Activated CD8-positive, alpha-beta memory T cell treated with anti-CD3 and anti-CD28 coated beads for 36 hours (primary cell): ENCODE measurements at places on chromosomes 12 and 14. TPM values are rescaled to one million over a fixed set of nuclear protein-coding genes. Genes with fewer than 3 reads are reported as not detected.

TROAP gene
- total RNA-seq, result 42.7 TPM

NFE2 gene
- not detected for total RNA-seq

PLEKHG7 gene
- not detected for total RNA-seq

PHETA1 gene
- total RNA-seq, result 4.2 TPM

TAS2R31 gene
- 1.2 TPM for total RNA-seq

SLC17A8 gene
- total RNA-seq, result not detected

MANSC4 gene
- total RNA-seq, result not detected
